NCI-H2081 (cell line): ENCODE measurements at places on chromosomes 5 and 9.

- DNase-seq, result no peak
Measured at GRCh38 chr5:135497971-135498636, 37.7 kb downstream of the NEUROG1 start.

DNA sequence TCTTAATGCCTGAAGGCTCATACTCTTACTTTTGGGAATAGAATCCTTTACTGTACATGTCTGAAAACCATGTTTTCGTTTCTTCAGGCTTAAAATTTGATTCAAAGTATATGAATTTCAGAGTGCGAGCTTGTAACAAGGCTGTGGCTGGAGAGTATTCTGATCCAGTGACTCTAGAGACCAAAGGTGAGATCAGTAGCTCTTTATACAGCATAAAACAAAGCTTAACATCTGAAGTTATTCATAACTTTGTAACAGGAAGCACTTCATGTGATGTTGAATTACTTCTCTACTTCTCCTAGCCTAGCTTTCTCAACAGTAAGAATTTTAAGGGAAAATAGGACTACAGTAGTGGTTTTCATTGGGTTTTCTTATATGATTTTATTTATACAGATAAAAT is 49.4 kb upstream of the FKTN start:
- no peak for DNase-seq

- DNase-seq, result no peak
Measured at GRCh38 chr5:175805256-175806011, 65.9 kb upstream of the CPLX2 start.

DNA sequence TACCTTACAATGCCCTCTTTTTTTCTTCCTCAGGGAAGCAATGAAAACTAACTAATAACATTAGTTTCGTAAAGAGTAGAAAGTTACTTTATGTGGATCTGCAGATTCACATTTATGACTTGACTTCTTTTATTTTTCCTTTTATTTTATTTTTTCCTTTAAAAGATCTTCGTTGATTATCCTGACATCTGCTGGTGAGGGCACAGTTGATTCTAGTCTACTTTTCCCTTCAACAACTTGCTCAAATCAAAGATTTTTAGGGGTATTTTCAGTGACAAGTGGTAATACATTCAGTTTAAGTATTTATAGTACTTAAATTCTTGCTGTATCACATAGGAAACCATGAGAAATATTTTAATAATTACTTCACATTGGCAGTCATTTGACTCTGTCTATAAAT is 4.9 kb downstream of the EDIL3 start:
- no peak for DNase-seq

- no peak for DNase-seq
Measured at GRCh38 chr9:95134457-95134881, 183.0 kb downstream of the FANCC start.

- DNase-seq, result no peak
Measured at GRCh38 chr5:122354293-122354692, 42.3 kb downstream of the SNCAIP start.

GRCh38 chr9:133534346-133535291 is at the start of gene ADAMTSL2:
TSS of gene ADAMTSL2 (plus strand) at chr9:133534704. CDS start at chr9:133536713, 2,009 bp downstream.
- peak; percentile 87 for DNase-seq

- no peak for DNase-seq
Measured at GRCh38 chr5:6397536-6398269, 19.4 kb upstream of the MED10 start.

- no peak for DNase-seq
Measured at GRCh38 chr9:125238127-125238914, 2.8 kb downstream of the HSPA5 start.

DNA sequence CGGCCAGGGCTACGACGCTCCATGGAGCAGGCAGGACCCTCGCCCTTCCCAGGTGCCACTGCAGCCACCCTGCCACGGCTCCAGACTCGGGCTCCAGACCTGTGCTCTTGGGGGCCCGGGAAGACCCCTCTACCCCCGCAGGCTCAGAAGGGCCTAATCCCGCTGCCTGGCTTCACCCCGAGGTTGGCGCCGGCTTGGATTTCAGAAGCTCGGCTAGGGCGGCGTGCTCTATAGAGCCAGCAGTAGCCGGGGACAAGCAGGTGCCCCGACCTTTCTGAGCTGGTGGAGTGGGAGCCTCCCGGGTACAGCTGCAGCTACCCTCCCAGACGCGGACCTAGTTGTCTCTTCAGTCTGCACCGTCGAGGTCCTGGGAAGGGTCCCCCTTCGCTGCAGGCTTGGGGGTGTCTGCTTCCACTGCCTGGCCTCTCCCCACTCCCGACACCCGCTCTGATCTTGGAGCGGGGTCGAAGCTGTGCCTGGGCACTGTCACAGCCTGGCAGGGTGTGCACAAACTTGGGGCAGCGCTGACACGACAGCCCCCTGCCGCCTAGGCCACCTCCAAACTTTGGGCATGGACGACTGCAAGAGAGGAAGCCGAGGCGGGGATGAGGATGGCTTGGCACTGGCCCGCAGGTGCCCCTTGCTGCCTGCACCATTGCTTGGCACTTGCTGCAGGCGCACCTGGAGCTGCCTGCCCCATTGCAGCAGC is 1366.1 kb upstream of the CDH9 start:
- no peak for DNase-seq

GRCh38 chr5:181241393-181241975 is 2.2 kb downstream of the RACK1 start:
- no peak for DNase-seq

DNA sequence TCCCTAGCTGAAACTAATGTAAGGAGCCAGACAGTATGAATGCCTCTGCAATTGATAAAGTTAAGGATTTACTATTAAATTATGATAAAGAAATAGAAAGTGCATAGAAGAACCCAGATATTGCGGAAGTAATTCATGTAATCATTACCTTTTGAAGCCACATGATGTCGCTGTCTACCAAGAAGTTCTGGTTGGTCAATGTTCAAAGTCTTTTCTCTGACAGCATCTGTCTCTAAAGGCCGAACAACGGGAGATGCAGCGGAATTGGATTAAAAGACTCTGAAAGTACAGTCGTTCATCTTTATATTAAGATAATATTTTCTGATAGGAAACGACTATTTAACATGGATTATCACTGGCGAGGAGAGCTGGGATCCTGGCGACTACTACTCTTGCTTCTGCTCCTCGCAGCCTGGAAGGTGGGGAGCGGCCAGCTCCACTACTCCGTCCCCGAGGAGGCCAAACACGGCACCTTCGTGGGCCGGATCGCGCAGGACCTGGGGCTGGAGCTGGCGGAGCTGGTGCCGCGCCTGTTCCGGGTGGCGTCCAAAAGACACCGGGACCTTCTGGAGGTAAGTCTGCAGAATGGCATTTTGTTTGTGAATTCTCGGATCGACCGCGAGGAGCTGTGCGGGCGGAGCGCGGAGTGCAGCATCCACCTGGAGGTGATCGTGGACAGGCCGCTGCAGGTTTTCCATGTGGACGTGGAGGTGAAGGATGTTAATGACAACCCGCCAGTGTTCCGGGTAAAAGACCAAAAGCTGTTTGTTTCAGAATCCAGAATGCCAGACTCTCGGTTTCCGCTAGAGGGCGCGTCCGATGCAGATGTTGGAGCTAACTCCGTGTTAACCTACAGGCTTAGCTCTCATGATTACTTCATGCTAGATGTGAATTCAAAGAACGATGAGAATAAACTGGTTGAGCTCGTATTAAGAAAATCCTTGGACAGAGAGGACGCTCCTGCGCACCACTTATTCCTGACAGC is at the start of gene PCDHA8:
Gene PCDHA8, plus strand, starts transcription at position 210 of the 985 bp plus-strand sequence. Its CDS starts 135 bp downstream, at position 345.
- peak; percentile 82 for DNase-seq

DNA sequence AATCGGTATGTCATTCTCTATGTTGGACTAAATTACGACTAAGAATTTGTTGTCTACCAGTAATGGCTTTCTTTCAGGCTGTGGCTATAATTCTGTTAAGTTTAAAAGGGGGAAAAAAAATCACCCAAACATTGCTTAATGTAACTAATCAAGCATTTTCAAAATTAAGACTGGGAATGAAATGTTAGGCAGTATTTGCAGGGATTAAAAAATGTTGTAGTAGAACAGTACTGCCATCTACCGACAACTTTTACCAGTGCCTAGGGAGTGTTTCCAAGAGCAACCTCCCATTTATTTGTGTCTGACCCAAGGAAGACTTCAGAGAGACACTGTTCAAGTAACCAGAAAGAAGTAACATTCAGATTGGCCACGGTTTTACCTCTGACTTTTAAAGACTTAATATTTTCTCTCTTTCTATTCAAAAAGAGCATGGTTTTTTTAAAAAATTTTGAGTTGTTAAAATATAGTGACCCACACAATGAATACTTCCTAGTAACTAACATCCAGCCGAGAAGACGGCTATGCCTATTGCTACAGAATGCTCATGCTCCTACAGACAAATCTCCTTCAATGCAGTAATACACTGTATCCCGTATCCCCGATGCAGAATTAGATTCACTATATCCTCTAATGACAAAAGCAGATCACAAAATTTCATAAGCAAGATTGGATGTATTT is 92.4 kb downstream of the ARL15 start:
- DNase-seq, result peak; percentile 58

DNA sequence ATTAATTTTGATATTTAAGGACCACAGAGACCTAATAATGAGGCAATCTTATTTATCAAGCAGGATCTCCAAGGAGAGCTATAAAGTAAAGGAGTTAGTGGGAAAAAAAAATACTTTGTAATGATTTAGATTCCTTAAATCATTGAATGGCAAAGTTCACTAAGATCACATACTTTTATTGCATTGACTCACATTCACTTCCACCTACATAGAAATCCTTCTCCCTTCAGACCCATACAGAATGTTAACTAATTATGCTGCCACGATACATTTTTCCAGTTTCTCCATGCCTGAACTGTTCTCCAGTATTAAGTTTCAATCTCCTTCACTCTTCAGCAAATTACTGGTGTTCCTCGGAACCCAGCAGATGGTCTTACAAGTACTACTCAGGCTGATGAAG is 388.7 kb downstream of the EFNA5 start:
- DNase-seq, result no peak

DNA sequence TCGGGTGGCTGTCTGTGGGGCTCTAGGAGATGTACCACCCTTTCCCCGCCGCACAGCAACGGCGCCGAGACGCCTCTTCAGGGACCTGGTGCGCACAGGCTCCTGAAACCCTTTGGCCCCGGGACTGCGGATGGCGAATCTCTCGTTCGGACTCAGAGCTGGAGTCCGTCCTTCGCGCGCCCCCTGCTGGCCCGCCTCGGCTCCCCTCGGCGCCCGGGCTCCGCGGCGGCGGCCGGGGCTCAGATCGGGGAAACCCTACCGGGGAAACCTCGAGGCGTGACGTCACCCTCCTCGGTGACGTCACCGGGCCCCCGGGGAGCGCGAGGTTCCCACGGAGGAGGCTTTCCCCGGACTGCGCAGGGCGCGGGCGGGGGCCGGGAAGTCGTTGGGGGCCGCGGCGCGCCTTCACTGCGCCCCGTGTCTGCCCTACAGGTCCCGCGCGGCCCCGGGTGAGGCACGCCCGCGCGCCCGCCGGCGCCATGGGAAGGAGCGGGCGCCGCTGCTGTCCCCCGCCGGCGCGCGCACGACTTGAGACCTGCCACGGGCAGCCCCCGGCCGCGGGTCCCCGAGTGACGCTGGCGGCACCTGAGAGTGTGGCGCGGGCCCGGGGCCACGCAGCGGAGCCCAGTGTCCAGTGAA is 7.9 kb downstream of the PRR7 start:
- DNase-seq, result peak; percentile 88

DNA sequence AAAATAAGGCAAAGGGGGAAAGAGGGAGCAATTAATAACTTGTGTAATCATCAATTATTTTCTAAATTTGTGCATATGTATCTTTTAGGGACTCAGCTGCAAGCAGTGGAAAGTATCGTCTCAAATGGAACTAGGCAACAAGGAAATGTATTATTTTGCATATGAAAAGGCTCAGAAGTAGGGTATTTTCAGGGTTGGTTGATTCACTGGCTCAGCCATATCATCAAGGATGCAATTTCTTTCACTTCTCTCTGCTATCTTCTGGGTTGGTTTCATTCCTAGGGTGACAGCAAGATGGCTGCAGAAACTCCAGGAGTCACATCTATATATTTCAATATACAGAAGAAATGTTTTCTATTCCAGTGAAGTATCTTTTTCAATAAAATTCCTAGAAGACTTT is 509.8 kb downstream of the DMAC1 start:
- no peak for DNase-seq

- no peak for DNase-seq
Measured at GRCh38 chr9:89690334-89690912, 85.6 kb downstream of the GADD45G start.

DNA sequence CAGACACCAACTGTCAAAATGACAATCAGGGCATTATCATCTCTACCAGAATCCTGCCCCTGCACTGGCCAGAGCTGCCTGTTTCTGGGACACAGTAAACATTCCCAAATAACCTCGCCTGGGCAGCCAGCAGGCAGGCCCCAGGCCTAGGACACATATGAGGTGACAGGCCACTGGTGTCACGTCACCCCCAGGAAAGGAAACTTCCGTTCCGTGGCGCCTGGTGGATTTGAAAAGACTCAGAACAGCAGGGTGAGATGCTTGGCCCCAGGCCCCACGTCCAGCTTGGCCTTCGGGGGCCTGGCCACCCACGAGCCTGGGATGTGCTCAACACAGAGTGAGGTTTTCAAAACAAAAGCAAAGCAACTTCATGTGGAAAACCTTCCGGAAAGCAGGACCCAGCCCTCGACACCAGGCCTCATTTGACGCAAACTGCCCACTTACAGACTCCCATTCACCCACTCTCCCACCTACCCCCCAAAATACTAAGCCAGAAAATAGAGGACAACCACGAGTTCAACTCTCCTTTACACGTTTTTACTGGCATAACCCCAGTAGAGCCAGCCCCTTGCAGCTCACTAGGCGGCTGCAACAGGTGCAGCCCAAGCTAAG is 1.2 kb downstream of the SEMA4D start:
- DNase-seq, result no peak

DNA sequence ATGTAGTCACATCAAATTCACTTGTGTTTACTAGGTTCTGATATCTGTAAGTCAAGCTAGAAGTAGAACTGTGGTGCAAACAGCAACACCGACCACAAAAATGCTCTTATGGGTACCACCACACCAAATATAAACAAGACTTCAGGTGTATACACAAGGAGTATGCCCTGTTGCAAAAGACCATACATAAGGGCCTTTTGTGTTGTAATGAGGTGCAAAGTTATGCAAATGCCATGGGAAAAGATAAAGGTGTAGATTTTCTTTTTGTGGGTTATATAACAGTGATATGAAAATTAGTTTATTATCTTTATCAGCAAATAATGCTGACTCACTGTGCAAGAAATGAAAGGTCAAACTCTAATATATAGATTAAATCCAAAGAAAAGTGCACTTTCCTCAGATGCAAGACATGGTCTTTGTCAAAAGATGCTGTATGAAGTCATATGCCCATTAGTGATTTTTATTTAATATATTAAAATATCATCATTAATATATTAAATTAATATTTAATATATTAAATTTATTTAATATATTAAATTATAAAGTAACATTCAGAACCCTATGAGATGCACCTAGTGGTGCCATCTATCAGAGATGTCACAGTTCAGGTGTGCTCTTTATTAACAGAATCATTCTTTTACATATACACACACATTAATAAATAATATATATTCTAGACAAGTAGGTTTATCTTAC is 26.7 kb upstream of the ALDH1A1 start:
- DNase-seq, result no peak

DNA sequence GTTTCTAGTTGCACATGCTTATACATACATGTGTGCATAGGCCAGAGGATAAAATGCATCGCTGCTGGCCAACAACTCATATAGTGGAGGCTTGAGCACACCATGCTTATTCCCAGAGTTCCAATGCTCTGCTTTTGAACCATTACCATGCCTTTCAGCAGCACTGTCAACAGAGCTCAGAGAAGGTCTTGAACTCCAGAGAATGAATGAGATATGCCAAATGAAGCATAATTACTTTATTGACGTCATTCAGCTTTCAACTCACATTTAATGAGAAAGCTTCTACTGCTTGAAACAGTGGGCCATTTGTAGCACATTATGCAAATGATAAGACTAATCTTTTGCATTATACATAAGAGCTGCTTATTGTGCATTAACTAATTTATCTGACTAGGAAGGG is 765.3 kb upstream of the GRAMD2B start:
- no peak for DNase-seq
